Kidney epithelial cell (primary cell): ENCODE measurements at places on chromosomes 12 and 14.

- DNase-seq, result no peak
Observed at GRCh38 chr12:97754306-97754705, 291.7 kb downstream of the RMST start.

GRCh38 chr12:91767237-91767636 lies 378.4 kb downstream of the BTG1 start:
- DNase-seq, result no peak

DNA sequence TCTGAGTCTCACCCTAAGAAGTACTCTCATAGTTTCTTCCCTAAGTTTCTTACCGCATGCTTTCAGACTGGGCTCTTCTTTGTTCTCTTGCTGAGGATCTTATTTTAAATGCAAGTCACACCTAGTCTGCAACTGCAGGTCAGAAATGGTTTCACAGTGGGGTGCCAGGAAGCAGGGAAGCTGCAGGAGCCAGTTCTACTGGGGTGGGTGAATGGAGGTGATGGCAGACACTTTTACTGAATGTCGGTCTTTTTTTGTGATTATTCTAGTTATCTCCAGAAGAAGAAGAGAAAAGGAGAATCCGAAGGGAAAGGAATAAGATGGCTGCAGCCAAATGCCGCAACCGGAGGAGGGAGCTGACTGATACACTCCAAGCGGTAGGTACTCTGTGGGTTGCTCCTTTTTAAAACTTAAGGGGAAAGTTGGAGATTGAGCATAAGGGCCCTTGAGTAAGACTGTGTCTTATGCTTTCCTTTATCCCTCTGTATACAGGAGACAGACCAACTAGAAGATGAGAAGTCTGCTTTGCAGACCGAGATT lies 1.7 kb downstream of the FOS start:
- no peak for DNase-seq

- no peak for DNase-seq
Observed at GRCh38 chr12:70664465-70664881, 27.2 kb upstream of the PTPRB start.

DNA sequence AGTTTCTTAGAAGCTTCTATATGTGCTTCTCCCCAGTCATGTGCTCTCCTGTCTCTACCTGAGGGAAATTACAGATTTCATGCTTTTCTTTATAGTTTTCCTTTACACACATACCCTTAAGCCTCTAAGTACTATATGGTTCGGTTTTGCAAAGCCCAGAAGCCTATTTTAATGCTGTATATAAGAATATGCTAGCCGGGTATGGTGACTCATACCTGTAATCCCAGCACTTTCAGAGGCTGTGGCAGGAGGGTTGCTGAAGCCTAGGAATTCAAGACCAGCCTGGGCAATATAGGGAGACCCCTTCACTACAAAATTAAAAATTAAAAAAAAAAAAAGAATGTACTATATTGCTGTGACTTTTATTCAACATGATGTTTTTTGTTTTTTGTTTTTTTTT lies 15.4 kb downstream of the DGLUCY start:
- no peak for DNase-seq

GRCh38 chr12:113436586-113436985 lies 14.4 kb downstream of the SDSL start:
- no peak for DNase-seq

DNA sequence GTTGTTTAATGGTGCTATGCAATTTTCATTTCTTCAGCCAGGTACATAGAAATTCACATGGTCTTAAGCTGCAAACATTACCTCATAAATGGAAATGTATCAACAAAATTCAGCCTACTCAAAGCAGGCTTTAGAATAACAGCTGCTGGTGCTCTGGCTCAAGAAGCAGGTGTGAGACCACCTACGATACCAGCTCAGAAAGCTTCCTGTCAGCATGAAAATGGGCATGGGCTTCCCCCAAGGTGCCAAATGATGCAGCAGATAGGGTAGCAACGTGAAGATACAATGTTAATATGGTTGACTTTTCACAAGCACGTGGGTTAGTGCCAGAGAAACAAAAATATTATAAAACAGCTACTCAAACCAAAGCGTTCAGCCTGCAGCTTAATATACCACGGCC lies 343.4 kb upstream of the PRICKLE1 start:
- no peak for DNase-seq

DNA sequence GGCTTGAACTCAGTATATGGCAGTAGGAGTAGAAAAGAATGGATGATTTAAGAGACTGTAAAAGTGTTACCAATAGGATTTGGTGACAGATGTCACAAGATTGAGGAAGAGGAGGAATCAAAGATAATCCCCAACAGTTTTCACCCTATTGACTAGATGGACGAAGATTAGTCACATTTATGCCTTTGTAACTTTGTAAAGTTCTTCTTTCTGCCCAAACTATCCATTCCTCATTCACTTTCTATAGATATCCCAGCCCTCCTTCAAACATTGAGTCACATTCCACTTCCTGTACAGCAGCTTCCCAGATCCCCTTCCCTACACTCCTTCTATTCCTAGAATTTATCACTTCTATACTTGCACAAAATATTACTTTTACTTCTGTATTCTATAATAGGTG lies 207.9 kb downstream of the BTG1 start:
- no peak for DNase-seq

- DNase-seq, result no peak
Observed at GRCh38 chr12:132085291-132085635, 58.9 kb downstream of the DDX51 start.

DNA sequence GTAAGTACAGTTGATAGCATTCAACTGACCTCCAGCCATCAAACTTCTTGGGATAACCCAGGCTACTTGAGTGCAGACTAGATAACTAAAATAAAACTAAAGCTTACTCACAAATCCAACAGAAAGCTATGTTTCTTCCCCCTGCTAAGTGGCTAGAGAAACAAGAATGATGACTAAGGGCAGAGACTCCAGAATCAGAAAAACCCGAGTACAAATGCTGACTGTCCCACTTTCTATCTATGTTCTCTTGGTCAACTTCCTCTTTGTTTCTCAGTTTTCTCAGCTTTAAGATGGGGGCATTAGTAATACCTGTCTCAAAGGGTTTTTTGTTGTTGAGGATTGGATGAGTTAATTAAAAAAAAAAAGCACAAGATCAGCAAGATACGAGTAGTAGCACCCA lies 6.1 kb upstream of the NUAK1 start:
- no peak for DNase-seq

DNA sequence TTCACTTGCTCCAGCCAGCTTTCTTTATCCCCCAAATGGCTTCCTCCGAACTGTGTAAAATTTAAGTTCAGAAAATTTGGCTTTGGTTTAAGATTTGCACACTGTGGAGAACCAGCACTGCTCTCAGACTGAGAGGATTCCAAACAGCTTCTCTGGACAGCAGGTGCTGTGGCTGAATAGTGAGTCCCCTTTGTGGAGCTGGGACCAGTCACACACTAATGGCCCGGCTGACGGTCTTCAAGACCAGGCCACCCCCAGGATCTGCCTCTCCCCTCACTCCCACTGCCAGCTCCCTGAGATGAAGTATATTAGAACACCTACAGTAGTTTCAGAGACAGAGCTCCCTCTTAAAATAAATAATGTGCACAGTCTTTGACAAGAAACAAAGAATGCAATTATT lies 267.3 kb downstream of the BCAT1 start:
- DNase-seq, result no peak

- no peak for DNase-seq
Observed at GRCh38 chr12:95796225-95796981, 5.8 kb upstream of the NTN4 start.

GRCh38 chr14:80278293-80279023 lies 67.2 kb upstream of the DIO2 start:
- no peak for DNase-seq

GRCh38 chr14:100015251-100015655 lies 50.0 kb upstream of the EVL start:
- no peak for DNase-seq

DNA sequence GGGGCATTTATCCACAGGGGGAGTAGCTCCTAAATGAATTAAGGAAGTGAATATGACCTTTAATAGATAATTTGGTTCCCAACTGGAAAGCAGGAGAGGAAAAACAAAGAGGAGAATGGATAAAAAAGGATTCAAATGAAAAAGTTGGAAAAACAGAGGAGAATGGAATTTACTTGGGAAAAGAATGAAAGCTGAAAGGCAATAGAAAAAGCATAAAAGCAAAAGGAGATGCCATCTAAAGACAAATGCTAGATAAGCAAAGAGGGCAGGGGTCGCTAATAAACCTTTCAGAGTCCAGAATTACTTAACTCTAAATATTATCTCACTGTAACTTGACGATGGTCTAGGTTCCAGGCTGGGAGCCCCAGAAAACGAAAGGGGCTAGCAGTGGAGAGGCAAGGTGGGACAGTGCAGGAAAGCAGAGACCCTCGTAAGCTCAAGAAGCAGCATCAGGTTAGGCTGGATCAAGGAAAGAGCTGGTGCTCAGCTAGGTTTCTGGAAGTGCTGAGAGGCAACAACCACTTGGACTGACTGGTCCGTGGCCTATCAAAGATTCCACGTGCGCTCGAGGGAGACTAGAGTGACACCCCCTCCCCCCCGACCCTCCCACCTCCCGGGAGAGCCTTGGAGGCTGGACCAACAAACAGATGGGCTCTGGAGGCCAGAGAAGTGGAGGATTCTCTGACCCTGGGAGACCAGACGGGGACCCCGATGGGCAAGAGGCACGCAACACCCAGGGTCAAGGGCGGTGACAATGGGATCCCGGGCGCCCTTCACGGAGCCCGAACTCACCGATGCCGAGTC lies 1.2 kb downstream of the SLC2A13 start:
- no peak for DNase-seq

GRCh38 chr14:48129472-48129871 lies 454.1 kb upstream of the MDGA2 start:
- DNase-seq, result no peak

GRCh38 chr12:124762791-124763593 lies 100.7 kb downstream of the SCARB1 start:
- DNase-seq, result no peak

DNA sequence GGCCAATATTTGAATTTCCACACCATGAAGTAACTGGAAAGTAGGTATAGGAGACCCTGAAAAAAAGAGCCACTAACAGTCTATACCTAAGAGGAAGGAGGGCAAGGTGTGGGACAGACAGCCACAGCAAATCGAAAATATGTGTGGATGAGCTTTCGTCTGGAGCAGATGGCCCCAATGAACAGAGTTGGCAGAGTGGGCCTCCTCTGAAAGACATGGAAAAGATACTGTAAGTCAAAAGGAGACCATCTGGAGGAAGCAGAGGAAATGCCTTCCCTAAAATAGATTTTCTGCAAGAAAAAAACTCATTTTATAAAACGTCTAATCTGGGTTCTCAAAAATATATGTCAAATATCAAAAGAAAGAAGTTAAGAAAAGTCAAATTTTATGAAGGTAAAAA lies 157.2 kb upstream of the PRKD1 start:
- no peak for DNase-seq
